CD4-positive, alpha-beta T cell treated with Interleukin-2 at 100 ng/mL for 4 hours (primary cell): ENCODE measurements at places on chromosomes 5 and 9.

GRCh38 chr5:128534726-128535125, 3.3 kb downstream of the FBN2 start:
- DNase-seq = no peak

DNA sequence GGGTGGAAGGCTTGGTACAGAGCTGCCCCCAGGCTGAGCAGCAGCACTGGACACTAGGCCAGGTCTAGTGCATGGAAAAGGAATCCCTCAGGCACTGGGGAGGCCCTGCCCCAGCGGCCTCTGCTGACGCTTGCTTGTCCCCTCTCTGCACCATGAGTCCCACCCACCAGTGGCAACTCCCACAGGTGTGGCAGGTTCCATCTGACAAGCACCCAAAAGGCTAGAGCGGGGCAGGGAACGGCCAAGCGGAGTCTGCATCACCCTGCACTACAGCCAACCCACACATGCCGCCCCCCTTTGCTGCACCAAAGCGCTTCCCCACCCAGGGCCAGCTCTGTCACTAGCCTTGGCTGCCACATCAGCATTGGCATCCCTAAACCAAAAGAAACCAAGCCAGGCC, 115.2 kb upstream of the SARDH start:
- DNase-seq = no peak

DNA sequence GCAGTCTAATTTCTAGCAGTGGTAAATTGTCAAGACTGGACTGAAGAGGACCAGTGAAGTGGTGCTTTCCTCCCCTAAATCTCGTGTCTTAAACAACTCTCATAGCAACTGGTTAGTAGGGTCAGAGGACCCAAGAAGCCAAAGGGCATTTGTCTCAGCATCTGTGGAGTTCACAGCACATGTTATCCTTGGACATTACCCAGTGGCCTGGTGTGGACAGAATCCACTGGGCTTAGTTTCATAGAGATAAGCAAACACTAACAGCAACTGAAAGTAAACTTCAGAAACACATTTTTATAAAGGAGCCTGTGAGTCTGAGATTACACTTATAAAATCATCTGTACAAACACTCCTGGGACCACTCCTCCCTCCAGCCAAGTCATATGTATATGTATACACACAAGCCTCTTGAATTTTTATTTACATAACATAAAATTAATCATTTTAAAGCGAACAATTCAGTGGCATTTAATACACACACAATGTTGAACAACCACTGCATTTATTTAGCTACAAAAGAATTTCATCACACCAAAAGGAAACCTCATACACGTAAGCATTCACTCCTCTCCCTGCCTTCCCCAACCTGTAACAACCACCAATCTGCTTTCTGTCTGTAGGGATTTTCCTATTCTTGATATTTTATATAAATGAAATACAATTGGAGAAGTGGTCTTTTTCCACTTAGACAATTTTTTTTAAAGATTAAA, 457.8 kb downstream of the RASEF start:
- DNase-seq = no peak

DNA sequence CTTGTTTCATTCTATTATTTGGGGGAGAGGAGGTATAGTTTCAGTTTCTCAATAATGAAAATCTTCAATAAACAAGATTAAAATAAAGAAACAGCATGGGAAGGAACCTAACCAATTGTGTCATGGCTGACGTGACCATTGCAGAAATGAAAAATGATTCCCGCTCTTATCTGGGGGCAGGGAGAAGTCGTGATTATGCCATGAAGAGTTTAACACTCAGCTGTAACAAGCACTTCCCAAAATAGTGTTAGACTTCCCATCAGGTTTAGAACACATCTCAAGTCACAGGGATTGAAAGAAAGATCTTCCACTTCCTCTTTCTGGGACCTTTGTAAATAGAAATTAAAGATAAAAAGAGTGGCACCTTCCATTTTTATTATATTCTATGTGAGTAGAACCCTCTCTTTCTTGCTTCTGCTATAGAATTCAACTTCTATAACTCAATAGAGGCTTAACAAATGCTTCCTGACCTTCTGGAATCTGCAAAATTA, 122.2 kb downstream of the TRPM6 start:
- no peak for DNase-seq

- DNase-seq = no peak
These were observed 232.9 kb downstream of the NFIB start for GRCh38 chr9:14080959-14081542.
